ENCODE measurements at places on chromosomes 11 and 22.

DNA sequence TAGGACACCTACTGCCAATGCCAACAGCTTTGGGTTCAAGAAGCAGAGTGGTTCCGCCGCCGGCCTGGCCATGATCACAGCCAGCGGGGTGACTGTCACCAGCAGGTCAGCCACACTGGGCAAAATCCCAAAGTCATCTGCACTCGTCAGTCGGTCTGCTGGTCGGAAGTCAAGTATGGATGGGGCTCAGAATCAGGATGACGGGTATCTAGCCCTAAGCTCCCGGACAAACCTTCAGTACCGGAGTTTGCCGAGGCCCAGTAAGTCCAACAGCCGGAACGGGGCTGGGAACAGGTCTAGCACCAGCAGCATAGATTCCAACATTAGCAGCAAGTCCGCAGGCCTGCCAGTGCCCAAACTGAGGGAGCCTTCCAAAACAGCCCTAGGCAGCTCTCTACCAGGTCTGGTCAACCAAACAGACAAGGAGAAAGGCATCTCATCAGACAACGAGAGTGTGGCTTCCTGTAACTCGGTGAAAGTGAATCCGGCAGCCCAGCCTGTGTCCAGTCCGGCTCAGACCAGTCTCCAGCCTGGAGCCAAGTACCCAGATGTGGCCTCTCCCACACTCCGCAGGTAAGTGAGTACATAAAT lies 115.1 kb downstream of the DBX1 start:
- DNase-seq = no peak

GRCh38 chr11:67264877-67265632 lies 1.2 kb upstream of the GRK2 start:
- DNase-seq = no peak

GRCh38 chr22:24427500-24428164 lies at the start of gene ADORA2A:
Gene ADORA2A, plus strand, starts transcription at chr22:24427599. Its CDS starts 5,806 bp downstream, at chr22:24433405.
- no peak for DNase-seq

GRCh38 chr11:83760932-83761331 lies 474.8 kb upstream of the CCDC90B start:
- no peak for DNase-seq

DNA sequence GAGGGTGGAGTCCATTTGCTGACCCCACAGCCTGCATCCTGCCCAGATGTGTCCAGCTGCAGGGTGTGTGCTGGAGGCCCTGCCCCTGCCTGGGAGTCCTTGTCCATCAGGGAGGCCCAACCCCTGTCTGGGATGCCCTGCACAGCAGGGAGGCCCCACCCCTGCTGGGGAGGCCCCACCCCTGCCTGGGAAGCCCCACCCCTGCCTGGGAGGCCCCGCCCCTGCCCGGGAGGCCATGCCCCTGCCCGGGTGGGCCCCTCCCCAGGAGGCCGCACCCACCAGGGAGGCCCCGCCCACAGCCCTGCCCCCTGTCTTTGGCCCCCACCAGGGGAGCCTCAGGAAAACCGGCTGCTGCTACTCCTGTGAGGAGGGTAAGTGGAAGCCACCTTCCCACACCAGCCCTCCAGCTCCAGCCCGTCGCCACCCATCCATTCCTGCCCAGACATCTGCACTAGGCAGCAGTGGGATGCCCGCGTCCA lies 37.2 kb downstream of the MUC5B start:
- DNase-seq = peak; percentile 20
